ENCODE measurements at places on chromosomes 12 and 14. TPM values are rescaled to one million over a fixed set of nuclear protein-coding genes. Genes with fewer than 3 reads are reported as not detected.

GRCh38 chr14:94751956-94752355 lies 18.0 kb downstream of the GSC start:
- H3K36me3 ChIP-seq, result no peaks in the 10 kb centered on the region
- H3K27ac ChIP-seq, result no peak overlapping the region
- no peaks in the 10 kb centered on the region for H3K4me1 ChIP-seq
- H3K4me3 ChIP-seq, result no peak overlapping the region
- no peaks in the 10 kb centered on the region for H3K27me3 ChIP-seq

- no peak overlapping the region for H3K27ac ChIP-seq
- no peaks in the 10 kb centered on the region for H3K36me3 ChIP-seq
- no peak for DNase-seq
- H3K27me3 ChIP-seq, result peaks cover 95% of the 10 kb centered on the region
Observed at GRCh38 chr14:56808383-56809269, 1.7 kb downstream of the OTX2 start.

Gene C3AR1
- 1.6 TPM for polyA plus RNA-seq

- no peaks in the 10 kb centered on the region for H3K27me3 ChIP-seq
- DNase-seq, result no peak
- no peaks in the 10 kb centered on the region for H3K4me1 ChIP-seq
- no peaks in the 10 kb centered on the region for H3K36me3 ChIP-seq
- H3K27ac ChIP-seq, result no peak overlapping the region
- no peak overlapping the region for H3K4me3 ChIP-seq
Observed at GRCh38 chr12:91913124-91913523, 232.5 kb downstream of the BTG1 start.

- H3K27ac ChIP-seq, result no peak overlapping the region
- no peak overlapping the region for H3K4me3 ChIP-seq
- peaks cover 4% of the 10 kb centered on the region for H3K4me1 ChIP-seq
- no peaks in the 10 kb centered on the region for H3K27me3 ChIP-seq
Observed at GRCh38 chr12:130919086-130919485, 34.6 kb upstream of the ADGRD1 start.

Gene A2M
- polyA plus RNA-seq, result 0.02 TPM

GRCh38 chr14:62445570-62445969 lies 599.7 kb downstream of the KCNH5 start:
- no peak for DNase-seq
- no peak overlapping the region for H3K27ac ChIP-seq
- H3K27me3 ChIP-seq, result no peaks in the 10 kb centered on the region
- H3K4me3 ChIP-seq, result no peak overlapping the region

DNA sequence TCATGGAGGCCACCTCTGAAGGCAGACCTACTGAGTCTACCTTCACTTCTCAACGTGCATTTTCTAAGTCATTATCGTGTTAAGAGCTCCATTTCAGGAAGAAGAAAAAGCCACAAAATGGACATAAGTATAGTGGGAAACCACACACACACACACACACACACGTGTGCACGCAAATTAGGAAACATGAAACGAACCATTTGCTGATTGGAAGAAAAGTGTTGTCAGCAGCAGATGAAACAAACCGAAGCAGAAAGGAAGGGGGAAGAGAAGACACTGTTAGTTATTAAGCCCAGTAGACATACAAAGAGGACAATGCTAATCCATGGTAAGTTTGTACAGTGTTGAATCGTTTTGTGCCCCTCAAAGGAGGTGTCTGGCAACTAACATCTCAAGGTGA lies 9.9 kb upstream of the VPS33A start:
- H3K36me3 ChIP-seq, result peaks cover 56% of the 10 kb centered on the region
- H3K4me3 ChIP-seq, result no peak overlapping the region
- no peaks in the 10 kb centered on the region for H3K4me1 ChIP-seq
- no peak for DNase-seq
- H3K27ac ChIP-seq, result no peak overlapping the region
- H3K27me3 ChIP-seq, result no peaks in the 10 kb centered on the region

GRCh38 chr14:92490239-92490959 lies 23.2 kb upstream of the RIN3 start:
- H3K27ac ChIP-seq, result no peak overlapping the region
- no peaks in the 10 kb centered on the region for H3K4me1 ChIP-seq
- no peaks in the 10 kb centered on the region for H3K27me3 ChIP-seq
- H3K4me3 ChIP-seq, result no peak overlapping the region
- no peaks in the 10 kb centered on the region for H3K36me3 ChIP-seq
- DNase-seq, result no peak

GRCh38 chr12:4202487-4202886 lies 71.1 kb upstream of the CCND2 start:
- H3K27me3 ChIP-seq, result peaks cover 62% of the 10 kb centered on the region
- no peak overlapping the region for H3K27ac ChIP-seq
- H3K36me3 ChIP-seq, result no peaks in the 10 kb centered on the region
- H3K4me1 ChIP-seq, result no peaks in the 10 kb centered on the region

- no peaks in the 10 kb centered on the region for H3K27me3 ChIP-seq
- H3K27ac ChIP-seq, result no peak overlapping the region
- no peak for DNase-seq
- no peak overlapping the region for H3K4me3 ChIP-seq
Observed at GRCh38 chr12:87879141-87879540, 150.1 kb downstream of the C12orf50 start.

Gene CD163
- polyA plus RNA-seq, result 0.03 TPM

GRCh38 chr12:98741556-98742265 lies 96.6 kb downstream of the APAF1 start:
- no peaks in the 10 kb centered on the region for H3K27me3 ChIP-seq
- no peak overlapping the region for H3K4me3 ChIP-seq
- H3K27ac ChIP-seq, result no peak overlapping the region
- peaks cover 16% of the 10 kb centered on the region for H3K4me1 ChIP-seq

DNA sequence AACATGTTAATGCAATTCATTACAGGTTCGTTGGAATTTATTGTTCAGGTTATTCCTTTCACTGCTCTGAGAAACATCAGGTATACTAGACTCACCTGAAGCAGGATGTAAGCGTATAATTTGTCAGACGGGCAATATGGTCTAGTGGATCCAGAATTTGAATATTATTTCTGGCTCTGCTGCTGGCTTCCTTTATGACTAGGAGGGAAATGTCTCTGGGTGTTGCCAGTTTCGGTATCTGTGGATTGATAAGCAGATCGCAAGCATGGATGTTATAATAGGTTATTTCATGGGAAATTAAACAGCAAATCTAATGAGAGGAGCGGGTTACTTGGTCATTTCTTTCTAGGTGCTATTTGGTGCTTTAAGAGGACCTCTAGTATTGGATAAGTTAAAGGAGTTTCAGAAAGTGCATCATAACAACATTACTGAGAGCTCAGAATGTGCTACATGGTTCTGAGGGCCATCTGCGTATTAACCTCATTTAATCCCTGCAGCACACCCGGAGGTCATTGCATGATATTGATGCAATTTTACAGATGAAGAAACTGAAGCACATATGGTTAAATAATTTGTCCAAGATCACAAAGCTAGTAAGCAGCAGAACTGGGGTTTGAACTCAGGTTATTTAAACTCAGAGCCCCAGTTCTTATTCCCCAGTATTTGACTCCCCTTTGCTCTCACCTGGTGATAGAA lies 47.3 kb upstream of the BCAT1 start:
- DNase-seq, result no peak
- H3K4me3 ChIP-seq, result no peak overlapping the region
- H3K4me1 ChIP-seq, result peaks cover 14% of the 10 kb centered on the region
- H3K36me3 ChIP-seq, result no peaks in the 10 kb centered on the region

DNA sequence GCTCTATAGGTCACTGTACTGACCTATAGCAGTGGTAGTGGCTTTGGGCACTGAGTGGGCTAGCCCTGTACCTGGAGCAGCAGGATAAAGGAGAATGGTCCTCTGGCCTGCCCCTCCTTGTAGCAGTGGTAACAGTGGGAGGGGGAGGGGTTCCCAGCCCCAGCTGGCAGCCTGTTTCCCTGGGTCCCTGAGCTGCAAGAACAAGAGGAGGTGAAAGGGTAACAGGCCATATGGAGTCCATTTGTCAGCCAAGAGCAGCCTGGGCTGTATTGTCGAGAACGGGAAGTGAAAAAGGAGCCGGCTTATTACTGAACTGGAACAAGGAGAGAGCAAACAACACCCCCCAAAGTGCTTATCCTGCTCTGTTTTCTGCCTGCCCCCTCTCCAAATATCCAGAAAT lies 73.8 kb upstream of the SRSF5 start:
- no peaks in the 10 kb centered on the region for H3K27me3 ChIP-seq
- H3K36me3 ChIP-seq, result no peaks in the 10 kb centered on the region
- H3K4me3 ChIP-seq, result no peak overlapping the region
- peak overlapping the region; percentile 44 for H3K27ac ChIP-seq
- no peak for DNase-seq
- peaks cover 9% of the 10 kb centered on the region for H3K4me1 ChIP-seq

Gene GSC
- 1.3 TPM for polyA plus RNA-seq

- H3K27me3 ChIP-seq, result no peaks in the 10 kb centered on the region
- H3K36me3 ChIP-seq, result no peaks in the 10 kb centered on the region
- no peak for DNase-seq
Observed at GRCh38 chr14:95675486-95675885, 10.7 kb upstream of the TCL1B start.

Gene SLC25A47
- polyA plus RNA-seq, result not detected

Gene PTPRO
- polyA plus RNA-seq, result 1.9 TPM

Gene ETFBKMT
- polyA plus RNA-seq, result 1.6 TPM

GRCh38 chr12:25284024-25284423 lies 33.3 kb upstream of the KRAS start:
- H3K4me1 ChIP-seq, result no peaks in the 10 kb centered on the region
- no peak overlapping the region for H3K4me3 ChIP-seq
- DNase-seq, result no peak
- H3K27ac ChIP-seq, result no peak overlapping the region
- no peaks in the 10 kb centered on the region for H3K36me3 ChIP-seq
- H3K27me3 ChIP-seq, result no peaks in the 10 kb centered on the region

DNA sequence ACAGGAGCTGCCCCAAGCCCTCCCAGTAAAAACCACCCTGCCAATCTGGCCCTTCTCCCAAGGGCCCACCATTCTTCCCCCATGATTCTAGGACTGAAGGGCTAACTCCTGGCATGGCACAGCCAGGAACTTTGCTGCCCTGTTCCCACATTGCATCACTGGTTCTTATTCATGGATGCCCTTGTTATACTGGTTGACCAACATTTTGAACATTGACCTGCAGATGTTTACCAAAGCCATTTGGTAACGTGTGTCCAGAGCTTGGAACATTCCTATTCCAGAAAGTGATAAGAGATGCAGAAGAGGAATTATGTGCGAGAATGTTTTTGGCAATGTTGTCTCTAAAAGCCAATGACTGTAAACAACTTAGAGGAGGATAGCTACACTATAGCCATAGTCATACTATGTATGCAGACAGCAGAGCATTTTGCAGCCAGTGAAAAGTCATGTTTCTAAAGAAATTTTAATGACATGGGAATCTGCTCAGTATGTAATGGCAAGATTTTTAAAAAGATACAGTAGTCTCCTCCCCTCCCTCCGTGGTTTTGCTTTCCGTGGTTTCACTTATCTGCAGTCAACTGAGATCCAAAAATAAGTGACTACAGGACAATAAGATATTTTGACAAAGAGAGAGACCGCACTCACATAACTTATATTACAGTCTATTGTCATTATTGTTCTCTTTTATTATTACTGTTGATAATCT lies 108.8 kb downstream of the DAAM1 start:
- H3K27me3 ChIP-seq, result no peaks in the 10 kb centered on the region
- H3K4me1 ChIP-seq, result peaks cover 16% of the 10 kb centered on the region
- peaks cover 7% of the 10 kb centered on the region for H3K36me3 ChIP-seq
- H3K27ac ChIP-seq, result no peak overlapping the region

DNA sequence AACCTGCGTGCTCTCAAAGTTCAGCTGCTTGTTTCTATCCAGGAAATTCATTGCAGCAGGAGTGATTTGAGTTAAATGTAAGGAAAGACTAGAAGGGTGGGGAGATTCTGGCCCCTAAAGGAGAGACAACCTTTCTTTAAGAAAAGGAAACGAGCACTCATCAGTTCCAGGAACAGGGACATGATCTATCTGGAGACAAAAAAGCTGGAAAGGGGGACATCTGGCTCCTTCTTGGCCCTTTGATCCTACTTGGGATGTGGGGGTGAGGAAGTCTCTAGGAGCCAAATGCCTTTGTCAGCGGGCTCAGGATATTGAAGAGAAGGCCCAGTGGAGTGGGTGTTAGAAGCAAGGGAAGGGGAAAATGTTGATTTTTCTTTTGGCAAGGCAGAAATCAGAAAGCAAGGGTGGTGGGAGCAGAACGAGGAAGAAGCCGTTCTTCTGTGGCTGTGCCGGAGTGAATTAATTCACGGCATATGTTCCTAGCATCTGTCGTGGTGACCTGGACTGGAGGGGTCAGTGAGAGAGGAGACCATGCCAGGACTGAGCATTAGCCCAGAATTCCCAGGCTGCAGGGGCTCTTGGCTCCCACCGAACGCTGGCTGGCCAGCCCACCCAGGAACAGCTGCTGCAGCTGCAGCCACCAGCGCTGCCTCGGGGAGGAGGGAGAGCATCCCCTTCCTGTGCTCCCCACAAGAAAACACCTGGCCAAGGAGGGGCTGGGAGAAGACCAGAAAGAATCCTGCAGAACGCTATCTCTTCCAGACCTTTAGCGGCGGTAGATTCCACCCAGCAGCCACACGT lies 62.8 kb upstream of the GPATCH2L start:
- no peak overlapping the region for H3K27ac ChIP-seq
- H3K4me1 ChIP-seq, result no peaks in the 10 kb centered on the region
- no peak overlapping the region for H3K4me3 ChIP-seq
- DNase-seq, result no peak
- no peaks in the 10 kb centered on the region for H3K36me3 ChIP-seq

- H3K4me3 ChIP-seq, result no peak overlapping the region
- H3K27ac ChIP-seq, result peak overlapping the region; percentile 99
- H3K27me3 ChIP-seq, result no peaks in the 10 kb centered on the region
Observed at GRCh38 chr12:108694812-108695278, 36.5 kb downstream of the CORO1C start.

Gene GPR65
- under 0.01 TPM for polyA plus RNA-seq

- H3K27ac ChIP-seq, result no peak overlapping the region
- H3K27me3 ChIP-seq, result no peaks in the 10 kb centered on the region
- DNase-seq, result no peak
Observed at GRCh38 chr12:52197371-52198231, 5.8 kb upstream of the KRT80 start.

- no peak overlapping the region for H3K27ac ChIP-seq
- H3K4me3 ChIP-seq, result no peak overlapping the region
- no peaks in the 10 kb centered on the region for H3K36me3 ChIP-seq
- no peaks in the 10 kb centered on the region for H3K27me3 ChIP-seq
- no peaks in the 10 kb centered on the region for H3K4me1 ChIP-seq
- DNase-seq, result no peak
Observed at GRCh38 chr14:50704454-50705010, 36.4 kb upstream of the SAV1 start.

GRCh38 chr12:21984375-21984774 lies 43.1 kb upstream of the ABCC9 start:
- no peaks in the 10 kb centered on the region for H3K36me3 ChIP-seq
- H3K4me3 ChIP-seq, result no peak overlapping the region
- no peaks in the 10 kb centered on the region for H3K4me1 ChIP-seq
- DNase-seq, result no peak
- H3K27me3 ChIP-seq, result peaks cover 8% of the 10 kb centered on the region

GRCh38 chr12:110937104-110937641 lies 16.8 kb upstream of the MYL2 start:
- H3K27me3 ChIP-seq, result no peaks in the 10 kb centered on the region
- H3K27ac ChIP-seq, result no peak overlapping the region
- no peaks in the 10 kb centered on the region for H3K36me3 ChIP-seq
- DNase-seq, result peak; percentile 85
- H3K4me1 ChIP-seq, result no peaks in the 10 kb centered on the region

Gene KRT71
- not detected for polyA plus RNA-seq

Gene SYNDIG1L
- not detected for polyA plus RNA-seq
